T-helper 17 cell (primary cell): ENCODE measurements at places on chromosomes 12 and 14. TPM values are rescaled to one million over a fixed set of nuclear protein-coding genes. Genes with fewer than 3 reads are reported as not detected.

PLBD1 gene
- 5.1 TPM for total RNA-seq

ALKBH2 gene
- total RNA-seq, result 6.5 TPM

- DNase-seq, result no peak
Measured at GRCh38 chr14:85129921-85130320, 400.0 kb upstream of the FLRT2 start.

DNA sequence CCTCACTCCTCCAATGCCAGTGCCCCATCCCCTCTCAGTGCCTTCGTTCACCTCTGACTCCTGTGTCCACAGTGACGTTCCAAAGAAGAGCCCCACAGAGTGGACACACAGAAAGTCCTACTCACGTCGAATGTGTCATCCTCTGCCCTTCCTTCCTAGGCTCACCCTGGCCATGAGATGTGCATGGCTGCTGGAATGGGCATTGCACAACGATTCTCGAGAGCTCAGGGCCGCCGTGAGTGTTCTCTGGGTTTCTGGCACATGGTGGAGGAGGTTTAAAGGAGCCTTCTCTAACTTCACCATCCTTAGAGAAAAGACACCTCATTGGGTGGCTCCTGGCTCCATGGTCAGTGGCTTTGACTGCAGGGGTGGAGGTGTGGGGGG lies 12.8 kb upstream of the CEP170B start:
- no peak for DNase-seq

DNA sequence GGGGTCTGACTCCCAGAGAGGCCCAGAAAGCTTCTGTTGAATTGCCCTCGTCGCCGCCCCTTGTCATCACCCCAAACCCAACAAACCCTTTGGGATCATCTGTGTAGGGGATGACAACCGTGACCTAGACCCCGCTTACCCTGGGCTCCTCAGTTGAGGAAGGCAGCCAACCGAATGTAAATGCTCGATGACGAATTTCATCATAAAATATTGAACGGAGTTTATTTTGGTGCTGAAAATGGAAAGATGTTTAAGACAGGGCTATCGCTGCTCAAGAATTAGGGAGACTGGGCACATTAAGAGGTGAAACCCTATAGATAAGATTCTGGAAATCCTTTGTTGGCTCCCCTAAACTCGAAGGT lies 512 bp downstream of the ACTR10 start:
- DNase-seq, result no peak
